ENCODE measurements at places on chromosomes 6 and 20.

DNA sequence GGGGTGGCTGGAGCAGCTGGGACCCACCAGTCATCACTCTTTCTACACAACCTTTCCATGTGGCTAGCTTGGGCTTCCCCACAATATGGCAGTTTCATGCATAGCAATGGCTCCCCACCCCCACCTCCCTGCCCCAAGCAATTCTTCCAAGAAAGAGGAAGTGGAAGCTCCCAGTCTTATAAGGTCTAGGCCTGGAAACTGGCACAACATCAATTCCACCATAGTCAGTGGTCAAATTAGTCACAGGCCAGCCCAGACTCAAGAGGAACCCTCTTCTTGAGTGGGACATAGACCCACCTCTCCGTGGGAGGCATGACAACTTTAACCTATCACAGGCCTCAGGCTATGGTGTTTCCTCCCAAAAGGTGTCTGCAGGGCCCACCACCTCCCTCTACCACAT, 17.7 kb downstream of the TGM6 start:
- no peaks in the 10 kb centered on the region for H3K36me3 ChIP-seq
- DNase-seq, result no peak
- H3K4me1 ChIP-seq, result no peaks in the 10 kb centered on the region
- H3K27me3 ChIP-seq, result no peaks in the 10 kb centered on the region
- H3K4me3 ChIP-seq, result no peak overlapping the region

GRCh38 chr6:55776113-55776512, 99.3 kb downstream of the BMP5 start:
- H3K4me3 ChIP-seq, result no peak overlapping the region
- H3K4me1 ChIP-seq, result no peaks in the 10 kb centered on the region
- no peak overlapping the region for H3K27ac ChIP-seq
- H3K27me3 ChIP-seq, result no peaks in the 10 kb centered on the region

DNA sequence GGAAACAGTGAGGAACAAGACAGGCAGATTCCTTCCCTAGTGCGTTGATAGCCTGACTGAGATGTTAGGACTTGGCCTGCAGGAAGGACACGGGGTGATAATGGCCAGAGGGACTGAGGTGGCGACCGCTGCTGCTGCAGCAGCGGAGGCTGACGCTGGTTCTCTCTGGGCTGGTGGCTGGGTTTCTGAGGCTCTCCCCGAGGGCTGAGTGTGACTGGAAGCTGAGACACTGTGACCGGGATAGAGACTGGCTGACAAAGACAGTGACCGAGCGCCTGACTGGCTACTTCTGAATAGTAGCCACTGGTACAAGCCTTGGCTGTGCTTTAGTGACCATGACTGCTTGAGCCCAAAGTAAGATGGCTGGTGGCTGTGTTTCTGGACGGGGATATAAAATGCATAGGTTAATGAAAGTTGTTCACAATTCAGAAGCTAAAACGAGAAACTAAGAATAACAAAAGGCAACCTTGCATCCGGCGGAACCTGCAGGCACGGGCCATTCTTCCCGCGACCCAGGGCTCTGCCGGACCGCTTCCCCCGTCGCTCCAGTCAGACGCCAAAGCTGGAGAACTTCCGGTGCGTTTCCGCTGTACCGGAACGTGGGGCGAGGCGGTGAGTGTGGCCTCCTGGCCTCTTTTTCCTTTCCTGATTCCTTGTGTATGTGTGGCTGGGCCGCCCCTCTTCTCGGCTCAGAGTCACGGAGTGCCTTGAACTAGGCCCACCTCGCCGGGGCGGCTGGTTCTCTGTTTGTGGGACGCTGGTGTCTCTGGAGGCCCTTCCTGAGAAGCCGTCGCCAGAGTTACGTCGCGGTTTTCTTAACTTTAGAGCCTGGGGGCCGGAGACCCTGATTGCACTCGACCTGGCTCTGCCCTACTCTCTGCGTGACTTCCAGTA, at the start of gene AAR2:
Gene AAR2 (plus strand): TSS at position 587 of the 894 bp plus-strand sequence. CDS start 3,391 bp downstream, outside the sequence.
- no peaks in the 10 kb centered on the region for H3K36me3 ChIP-seq
- peak within 1 kb of the TSS; percentile 89 for H3K4me3 ChIP-seq
- H3K4me1 ChIP-seq, result peaks cover 15% of the 10 kb centered on the region
- peak within 1 kb of the TSS; percentile 79 for H3K27ac ChIP-seq
- peak; percentile 82 for DNase-seq

DNA sequence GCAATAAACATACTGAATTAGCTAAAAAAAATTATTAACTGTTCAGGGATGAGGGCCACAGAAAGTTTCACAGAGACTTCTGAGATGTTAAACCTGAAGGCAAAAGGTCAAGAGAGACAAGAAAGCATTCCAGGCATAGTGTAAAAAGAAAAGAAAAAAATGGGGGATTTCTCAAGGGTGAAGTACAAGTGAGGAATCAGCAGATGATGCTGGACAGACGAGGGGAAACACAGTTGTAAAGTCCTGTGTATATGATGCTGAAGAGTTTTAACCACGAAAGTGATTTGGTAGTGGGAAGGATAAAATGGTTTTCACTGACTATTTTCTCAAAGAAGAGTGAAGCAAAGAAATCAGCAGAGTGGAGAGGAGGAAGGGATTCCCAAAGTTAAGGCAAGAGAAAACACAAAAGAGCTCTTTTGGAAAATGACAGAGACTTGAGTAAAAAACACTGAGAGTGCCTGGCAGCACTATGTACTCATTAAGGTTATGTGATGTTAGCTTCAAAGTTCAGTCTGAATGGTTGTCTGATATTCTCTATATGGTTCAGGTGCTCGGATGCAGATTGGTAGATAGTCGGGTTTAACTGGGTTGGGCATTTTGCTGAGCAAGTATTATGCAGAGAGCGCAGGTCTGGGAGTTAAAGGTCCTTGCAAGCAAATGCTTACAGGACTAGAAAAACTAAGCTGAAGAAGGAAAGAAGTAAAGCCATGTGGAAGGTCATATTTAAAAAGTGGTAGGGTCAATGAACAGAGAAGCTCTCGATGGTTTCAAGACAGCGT, 16.4 kb downstream of the RAB23 start:
- no peak overlapping the region for H3K4me3 ChIP-seq
- H3K27me3 ChIP-seq, result no peaks in the 10 kb centered on the region

DNA sequence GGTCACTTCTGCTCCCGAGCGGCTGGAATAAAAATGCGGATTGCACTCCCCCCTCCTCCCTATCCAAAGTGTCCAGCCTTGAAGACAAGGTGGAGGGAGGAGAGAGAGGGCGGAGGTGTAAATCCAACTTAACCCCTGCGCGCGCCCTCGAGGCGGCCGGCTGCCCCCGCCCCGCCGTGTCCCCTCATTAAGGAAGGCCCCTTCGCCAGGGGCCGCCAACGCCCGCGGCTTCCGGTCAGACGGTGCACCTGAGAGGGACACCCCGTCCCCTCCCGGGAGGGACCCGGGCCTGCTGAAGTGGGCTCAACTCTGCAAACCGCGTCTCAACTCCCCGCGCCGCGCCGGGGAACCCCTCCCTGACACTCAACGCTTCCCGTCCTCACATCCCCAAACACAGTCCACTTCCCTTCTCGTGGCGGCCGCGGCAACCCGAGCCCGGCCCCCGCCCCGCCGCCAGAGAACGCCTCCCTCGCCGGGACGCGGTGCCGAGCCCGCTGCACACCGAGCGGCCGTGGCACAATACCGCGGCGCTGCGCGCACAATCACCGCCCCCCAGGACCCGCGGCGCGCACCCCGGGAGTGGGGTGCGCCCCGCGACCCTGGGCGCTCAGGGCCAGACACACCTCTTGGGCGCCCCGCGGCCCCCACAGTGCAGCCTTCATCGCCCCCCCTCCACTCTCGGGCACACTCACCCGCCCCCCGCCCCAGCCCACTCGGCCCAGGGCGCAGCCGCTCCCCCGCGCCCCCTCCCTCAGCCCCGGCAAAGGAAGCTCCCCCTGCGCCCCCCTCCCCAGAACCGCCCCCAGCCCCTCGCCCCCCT, 102.5 kb downstream of the NOL4L start:
- H3K36me3 ChIP-seq, result no peaks in the 10 kb centered on the region
- DNase-seq, result no peak
- H3K4me3 ChIP-seq, result peak overlapping the region; percentile 81
- H3K27me3 ChIP-seq, result no peaks in the 10 kb centered on the region
- peak overlapping the region; percentile 76 for H3K27ac ChIP-seq
- peaks cover 35% of the 10 kb centered on the region for H3K4me1 ChIP-seq

All from testis (tissue), 5 donors.